Naive B cell (primary cell): ENCODE measurements at places on chromosomes 12 and 14.
A peak's percentile ranks its signal among the peaks of the same experiment; 100 is the strongest.

GRCh38 chr12:45284096-45284901 is 68.4 kb downstream of the ANO6 start:
- no peak for DNase-seq

DNA sequence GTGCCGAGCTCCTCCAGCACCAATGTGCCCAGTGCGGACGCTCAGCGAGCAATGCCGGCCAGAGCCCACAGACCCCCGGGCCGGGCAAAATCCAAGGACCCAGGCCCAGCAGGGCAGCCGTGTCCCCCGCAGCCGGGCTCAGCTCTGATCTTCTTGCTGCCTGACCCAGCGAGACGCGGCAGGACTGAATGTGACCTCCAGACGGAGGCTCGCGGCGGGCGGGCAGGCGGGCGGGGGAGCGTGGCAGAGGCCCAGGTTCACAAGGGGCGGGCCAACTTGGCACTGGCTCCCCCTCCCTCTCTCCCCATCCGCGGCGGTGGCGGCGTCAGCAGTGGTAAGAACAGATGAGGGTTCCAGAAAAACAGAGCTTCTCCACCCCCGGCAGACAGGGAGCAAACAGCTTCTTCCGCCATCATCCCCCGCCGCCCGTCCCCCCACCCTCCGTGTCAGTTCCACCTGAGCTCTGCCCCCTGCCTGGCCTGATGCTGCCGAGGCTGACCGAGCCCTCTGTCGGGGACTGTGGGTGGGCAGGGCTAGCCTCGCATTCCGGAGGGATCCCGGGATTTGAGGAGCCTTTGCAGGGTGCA is 94.3 kb downstream of the RFLNA start:
- peak; percentile 49 for DNase-seq

GRCh38 chr12:27000961-27001360 is 13.2 kb downstream of the TM7SF3 start:
- DNase-seq = no peak

DNA sequence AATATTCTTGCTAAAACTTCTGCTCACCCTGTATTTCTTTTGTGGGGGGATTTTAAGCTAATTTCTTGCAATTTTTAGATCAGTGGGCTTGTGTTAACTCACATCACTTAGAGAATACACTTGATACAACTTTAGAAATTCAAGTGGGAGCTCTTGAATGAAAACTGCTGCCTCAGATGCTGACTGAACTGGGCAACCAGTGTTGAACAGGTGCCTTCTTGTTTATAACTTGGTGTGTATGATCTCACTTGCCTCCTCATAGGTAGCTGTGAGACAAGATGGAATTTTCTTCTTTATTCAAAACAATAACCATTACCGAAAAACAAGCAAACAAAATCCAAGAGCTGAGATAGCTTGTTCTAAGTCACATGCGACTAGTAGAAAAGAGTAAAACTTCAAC is 63.5 kb downstream of the FGD4 start:
- DNase-seq = no peak

GRCh38 chr12:12665194-12665593 is 30.8 kb downstream of the GPR19 start:
- no peak for DNase-seq

DNA sequence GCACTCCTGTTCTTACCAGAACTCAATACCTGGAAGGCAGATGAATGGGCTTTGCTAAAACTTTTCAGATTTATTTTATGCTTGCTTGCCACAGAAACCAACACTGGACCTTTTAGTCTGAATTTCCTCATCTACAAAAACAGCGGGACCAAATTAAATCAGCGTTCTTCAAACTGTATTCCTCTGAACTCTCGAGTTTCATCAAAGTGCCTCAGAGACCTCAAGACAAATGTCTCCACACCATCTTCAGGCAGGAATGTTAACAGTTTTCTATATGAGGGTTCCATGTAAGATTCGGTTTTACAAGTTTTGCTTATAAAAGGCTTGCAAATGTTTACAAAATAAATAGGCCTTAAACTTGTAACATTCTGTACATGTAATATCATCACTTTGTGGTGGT is 74.6 kb downstream of the MED13L start:
- DNase-seq = no peak
